ENCODE measurements at places on chromosomes 2 and 18.

DNA sequence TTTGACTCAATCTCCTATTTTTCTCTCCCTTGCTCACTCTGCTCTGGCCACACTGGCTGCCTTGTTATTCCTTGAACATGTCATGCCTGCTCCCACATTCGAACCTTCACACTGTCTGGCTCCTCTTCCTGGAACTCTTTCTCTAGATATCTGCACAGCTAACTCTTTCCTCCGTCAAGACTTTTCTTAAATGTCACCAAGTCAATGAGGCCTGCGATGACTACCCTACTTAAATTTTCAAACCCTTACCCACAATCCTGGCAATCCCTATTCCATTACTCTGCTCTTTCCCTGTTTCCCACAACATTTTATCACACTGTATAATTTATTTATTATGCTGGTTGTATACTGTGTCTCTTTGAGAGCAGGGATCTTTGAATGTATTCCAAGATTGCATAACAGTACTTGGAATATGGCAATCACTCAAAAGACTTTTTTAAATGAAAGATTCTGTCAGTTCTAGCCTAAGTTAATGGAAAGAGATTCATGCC, 206.2 kb downstream of the SRBD1 start:
- DNase-seq, result no peak

GRCh38 chr2:97645112-97645694, 659 bp upstream of the COX5B start:
- no peak for DNase-seq

DNA sequence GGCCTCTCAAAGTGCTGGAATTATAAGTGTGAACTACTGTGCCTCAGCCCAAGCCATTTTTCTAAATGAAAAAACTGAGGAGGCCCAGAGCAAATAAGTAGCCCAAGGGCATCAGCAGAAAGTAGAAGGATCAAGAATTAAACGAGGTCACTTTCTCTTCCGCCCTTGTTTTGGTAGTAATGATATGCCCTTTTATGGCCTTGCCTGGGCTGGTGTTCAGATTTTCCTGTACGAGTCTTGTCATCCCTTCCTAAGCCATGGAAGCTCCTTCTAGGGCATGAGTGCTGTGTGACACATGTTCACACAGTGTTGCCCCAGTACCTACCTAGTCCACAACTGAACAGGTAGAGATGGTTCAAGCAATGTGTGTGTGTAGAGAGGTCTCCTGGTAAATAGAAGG, 6.6 kb downstream of the HPCAL1 start:
- DNase-seq, result no peak

- no peak for DNase-seq
Measured at GRCh38 chr18:55163550-55163949, 204.3 kb upstream of the CCDC68 start.

DNA sequence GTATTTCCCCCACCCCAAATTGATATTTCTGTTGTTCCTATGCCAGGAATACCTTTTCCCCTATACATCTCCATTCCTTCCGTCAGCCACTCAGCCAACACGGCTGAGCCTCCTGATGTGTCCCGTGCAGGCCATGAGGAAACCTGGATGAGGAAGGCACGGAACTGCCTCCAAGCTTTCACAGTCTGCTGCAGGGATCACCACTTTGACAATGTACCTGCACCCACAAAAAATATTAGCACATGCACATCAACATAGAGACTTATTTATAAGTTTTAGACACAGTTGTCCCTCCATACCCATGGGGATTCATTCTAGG, 101.4 kb upstream of the PPP1CB start:
- DNase-seq, result no peak

DNA sequence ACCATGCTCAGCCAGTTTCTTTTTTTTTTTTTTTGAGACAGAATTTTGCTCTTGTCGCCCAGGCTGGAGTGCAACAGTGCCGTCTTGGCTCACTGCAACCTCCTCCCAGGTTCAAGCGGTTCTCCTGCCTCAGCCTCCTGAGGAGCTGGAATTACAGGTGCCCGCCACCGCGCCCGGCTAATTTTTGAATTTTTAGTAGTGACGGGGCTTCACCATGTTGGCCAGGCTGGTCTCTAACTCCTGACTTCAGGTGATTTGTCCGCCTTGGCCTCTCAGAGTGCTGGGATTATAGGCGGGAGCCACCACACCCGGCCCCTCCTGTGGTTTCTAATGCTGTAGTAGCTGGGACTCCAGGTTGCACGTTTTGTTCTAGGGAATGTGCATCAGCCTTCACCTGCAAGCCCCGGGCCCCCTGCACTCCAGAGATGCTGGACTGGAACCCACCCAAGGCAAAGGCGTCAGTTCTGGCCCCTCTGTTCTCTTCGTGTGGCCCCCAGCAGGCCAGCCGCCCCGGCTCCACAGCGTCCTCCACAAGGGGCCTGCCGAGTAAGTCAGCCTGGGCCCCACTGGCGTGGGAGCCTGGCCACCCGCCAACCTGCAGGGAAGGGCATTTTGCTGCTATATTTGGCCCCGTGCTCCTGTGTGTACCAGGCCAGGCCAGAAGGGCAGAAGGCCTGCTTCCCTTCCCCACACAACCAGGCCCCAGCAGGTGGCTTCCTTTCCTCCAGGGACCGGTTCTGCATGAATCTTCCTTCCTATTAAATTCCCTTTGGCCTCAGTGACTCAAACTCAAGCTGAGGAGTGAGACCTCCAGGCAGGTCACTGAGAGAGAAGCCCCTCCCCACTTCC, 25.7 kb upstream of the B3GNT7 start:
- DNase-seq, result no peak

- DNase-seq, result no peak
Measured at GRCh38 chr18:23752796-23753195, 63.5 kb downstream of the LAMA3 start.

DNA sequence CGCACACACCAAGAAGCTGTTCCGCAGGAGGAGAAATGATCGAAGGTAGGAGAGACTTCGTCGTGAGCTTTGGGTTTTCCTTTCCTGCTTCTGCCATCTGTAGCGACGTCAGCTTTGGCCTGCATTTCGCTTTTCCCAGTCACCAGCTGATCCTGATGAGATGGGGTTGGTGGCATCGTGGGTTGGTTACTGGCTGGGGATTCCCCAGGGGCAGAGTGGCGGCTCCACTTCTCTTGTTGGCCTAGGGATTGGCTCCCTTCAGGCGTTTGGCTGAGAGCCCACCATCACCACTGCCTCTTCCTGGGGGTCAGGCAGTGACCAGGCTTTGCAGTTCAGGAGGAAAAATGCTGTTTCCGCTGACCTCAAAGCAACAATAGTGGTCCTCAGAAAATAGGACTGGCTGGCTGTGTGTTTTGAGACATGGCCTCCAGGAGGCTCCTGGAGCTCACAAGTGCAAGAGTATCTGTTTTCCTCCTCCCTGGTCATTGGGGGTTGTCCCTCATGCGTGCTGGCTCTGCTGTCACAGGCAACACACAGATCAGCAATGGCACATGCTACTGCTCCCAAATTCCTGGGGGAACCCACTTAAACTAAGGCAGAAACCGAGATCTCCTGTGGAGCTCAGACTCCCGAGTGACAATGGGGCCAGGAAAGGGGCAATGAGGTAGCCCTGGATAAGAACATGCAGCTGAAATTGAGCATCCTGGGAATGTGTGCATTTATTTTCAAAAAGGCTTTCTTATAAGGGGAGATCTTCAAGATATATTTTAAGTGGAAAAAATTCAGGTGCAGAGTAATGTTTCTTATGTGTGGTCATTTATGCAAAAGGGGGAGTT, 173.0 kb downstream of the CTIF start:
- DNase-seq, result peak; percentile 38

GRCh38 chr2:50097148-50097547, 934.8 kb downstream of the NRXN1 start:
- no peak for DNase-seq

All from H4 (cell line).